ENCODE measurements at places on chromosomes 6 and 20.

DNA sequence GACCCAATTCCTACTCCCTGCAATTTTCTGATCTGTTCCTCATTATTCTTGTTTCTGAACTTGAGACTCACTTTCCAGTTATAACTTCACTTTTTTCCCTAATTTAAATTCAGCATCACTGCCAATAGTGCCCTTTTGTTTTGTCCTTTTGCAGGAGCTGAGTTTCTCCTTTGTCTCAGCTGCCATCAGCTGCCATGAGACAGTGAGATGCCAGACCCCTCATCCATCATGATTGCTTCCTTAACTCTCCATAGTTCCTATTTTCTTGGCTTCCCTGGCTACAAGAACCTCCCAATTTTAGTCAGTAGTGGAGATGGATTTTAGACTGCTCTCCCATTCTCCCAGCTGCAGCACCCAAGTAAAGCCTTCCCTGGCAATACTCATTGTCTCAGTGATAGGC is 518.1 kb downstream of the HDGFL1 start:
- DNase-seq = no peak

- no peak for DNase-seq
These were observed 124.5 kb upstream of the SALL4 start for GRCh38 chr20:51926670-51927305.

GRCh38 chr6:163698086-163698485 is 283.6 kb downstream of the QKI start:
- no peak for DNase-seq

- DNase-seq = no peak
These were observed 27.3 kb downstream of the NR2E1 start for GRCh38 chr6:108193131-108193530.

DNA sequence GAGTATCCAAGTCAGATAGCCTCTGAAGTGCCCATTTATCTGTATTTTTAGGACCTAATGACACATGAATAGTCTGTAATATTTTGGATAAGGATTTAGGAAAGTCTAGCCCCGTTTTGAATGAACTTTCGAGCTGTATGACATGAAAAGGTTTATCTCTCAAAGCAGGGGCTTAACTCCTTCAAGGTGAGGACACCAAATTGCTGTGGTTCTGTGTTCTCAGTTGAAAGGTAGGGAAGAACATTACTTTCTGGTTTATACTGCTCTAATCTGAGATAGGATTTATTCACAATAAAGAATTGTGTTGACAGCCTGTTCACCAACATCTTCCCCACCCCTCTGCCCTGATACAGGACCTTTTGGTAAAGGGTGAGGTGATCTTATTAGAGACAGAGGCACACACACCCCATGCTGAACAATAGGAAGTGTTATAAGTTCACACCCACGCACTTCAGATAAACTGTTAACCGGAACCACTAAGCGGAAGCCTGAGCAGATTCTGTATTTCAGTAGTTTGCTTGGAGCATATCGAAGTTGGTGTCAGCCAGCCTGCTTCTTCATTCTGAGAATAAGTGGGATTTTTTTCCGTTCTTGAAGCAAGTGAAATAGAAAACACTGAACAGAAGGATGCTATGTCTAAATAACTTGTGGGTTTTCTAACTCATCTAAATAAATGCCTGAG is 223.3 kb downstream of the TMEM242 start:
- DNase-seq = no peak

All from activated CD4-positive, CD25-positive, alpha-beta regulatory T cell (primary cell).